ENCODE measurements at places on chromosomes 5 and 9.

DNA sequence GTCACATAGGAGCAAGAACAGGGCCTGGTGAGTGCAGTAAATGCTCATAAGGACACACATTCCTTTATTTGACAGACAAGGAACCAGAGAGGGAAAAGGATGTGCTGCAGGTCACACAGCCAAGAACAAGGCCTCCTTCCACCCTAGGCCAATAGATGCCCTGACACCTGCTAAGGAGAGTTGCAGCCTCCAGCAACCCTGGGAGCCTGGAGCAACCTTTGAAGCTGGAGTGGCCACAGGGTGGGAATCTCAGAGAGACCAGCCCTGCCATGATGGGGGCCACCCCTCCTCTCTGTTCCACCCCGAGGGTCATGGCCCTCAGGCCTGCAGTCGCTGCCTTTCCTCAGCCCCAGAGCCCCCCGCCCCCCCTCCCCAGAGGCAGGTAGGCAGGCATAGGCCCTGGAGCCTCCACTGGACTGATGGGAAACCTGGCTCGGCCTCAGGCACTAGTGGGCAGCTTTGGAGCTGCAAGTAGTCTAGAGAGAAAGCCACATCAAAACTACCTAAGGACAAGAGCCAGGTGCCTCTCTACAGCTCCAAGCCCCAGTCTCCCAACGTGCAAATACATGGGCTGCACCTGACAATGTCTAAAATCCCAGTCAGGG, 116.1 kb upstream of the SPOCK1 start:
- DNase-seq, result no peak

- no peak for DNase-seq
These were observed 201.6 kb upstream of the IRX1 start for GRCh38 chr5:3393920-3394597.

DNA sequence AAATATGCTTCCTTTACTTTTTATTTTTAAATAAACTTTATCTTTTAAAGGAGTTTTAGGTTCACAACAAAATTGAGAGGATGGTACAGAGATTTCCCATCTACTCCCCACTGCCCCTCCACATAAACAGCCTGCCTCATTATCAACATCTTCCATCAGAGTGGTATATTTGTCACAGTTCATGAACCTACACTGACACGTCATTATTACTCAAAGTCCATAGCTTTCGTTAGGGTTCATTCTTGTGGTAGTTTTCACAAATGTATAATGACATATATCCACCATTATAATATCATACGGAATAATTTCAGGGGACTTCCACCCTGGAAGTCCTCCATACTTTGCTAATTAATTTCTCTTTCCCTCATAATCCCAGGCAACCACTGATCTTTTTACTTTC, 204.9 kb downstream of the SMARCA2 start:
- DNase-seq, result no peak

- DNase-seq, result no peak
These were observed 130.0 kb downstream of the CACNA1B start for GRCh38 chr9:138007566-138007917.

- DNase-seq, result no peak
These were observed 439.2 kb downstream of the NTRK2 start for GRCh38 chr9:85108746-85109145.

DNA sequence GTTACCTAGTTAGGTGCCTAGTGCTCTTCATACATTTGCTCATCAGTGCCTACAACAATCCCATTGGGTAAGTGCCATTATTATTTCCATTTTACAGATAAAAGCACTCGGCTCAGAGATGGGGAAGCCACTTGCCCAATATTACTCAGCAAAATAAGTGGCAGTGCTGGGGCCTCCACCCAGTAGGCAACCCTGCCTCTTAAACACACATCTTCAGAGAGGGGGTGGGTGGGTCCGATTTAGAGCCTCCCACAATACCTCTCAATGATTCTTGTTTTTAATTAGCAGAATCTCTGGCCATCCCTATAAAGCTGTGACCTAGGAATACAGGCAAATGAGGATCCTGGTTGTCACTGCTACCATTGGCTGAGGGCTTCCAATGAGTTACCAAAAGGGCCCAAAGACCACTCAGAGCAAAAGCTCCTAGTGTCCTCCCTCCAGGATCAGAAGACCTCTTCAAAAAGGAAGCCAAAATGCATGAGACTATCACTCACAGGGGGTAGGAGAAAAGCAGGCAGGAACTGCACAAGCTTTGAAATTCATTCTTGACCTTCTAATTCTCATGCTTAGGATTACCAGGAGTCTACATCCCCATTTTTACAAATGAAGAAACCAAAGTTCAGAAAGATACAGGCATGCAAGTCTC, 36.1 kb upstream of the UBE2D2 start:
- DNase-seq, result no peak

DNA sequence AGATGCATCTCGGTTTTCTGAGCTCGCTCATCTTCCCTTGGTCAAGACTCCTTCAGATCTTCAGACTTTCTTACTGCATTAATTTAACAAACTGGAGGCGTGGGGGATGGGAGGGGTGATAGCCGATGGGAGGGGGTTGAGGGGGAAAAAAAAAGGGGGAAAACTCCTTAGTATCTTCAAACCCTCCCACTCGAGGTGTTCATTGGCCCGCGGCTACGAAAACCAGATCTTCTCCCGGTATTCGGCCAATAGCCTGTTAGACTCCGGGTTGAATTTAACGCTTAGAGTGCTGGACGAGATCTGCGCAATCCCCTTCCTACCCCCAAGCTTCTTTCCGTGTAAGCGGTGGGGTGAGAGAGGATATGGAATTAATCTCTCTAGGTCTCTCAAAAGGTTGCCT, 689 bp upstream of the GLRA1 start:
- DNase-seq, result no peak

GRCh38 chr9:83070261-83070660, 7.3 kb upstream of the RASEF start:
- no peak for DNase-seq

GRCh38 chr5:140978983-140979382, 12.7 kb downstream of the PCDHAC2 start:
- no peak for DNase-seq

Measured in bone marrow (tissue), 2 donors.